ENCODE measurements at places on chromosomes 13 and 19. TPM values are rescaled to one million over a fixed set of nuclear protein-coding genes. Genes with fewer than 3 reads are reported as not detected.
A peak's percentile ranks its signal among the peaks of the same experiment; 100 is the strongest.

- DNase-seq, result no peak
Observed at GRCh38 chr19:50629194-50629593, 10.5 kb downstream of the SYT3 start.

DNA sequence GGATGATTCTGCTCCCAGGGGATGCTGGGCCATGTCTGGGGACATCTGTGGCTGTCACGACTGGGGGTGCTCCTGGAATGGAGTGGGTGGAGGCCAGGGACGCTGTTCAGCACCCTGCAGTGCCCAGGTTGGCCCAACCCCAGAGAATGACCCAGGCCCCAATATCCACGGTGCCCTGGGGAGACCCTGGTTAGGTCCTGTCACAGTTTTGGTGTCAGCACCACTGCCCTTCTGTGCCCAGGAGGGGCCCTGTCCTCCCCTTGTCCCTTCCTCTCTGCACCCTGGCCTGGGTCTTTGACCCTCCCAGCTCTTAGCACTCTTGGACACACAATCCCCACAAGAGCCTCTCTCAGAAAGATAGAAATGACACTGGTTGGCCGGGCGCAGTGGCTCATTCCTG lies 85.3 kb downstream of the GADD45B start:
- no peak for DNase-seq

DNA sequence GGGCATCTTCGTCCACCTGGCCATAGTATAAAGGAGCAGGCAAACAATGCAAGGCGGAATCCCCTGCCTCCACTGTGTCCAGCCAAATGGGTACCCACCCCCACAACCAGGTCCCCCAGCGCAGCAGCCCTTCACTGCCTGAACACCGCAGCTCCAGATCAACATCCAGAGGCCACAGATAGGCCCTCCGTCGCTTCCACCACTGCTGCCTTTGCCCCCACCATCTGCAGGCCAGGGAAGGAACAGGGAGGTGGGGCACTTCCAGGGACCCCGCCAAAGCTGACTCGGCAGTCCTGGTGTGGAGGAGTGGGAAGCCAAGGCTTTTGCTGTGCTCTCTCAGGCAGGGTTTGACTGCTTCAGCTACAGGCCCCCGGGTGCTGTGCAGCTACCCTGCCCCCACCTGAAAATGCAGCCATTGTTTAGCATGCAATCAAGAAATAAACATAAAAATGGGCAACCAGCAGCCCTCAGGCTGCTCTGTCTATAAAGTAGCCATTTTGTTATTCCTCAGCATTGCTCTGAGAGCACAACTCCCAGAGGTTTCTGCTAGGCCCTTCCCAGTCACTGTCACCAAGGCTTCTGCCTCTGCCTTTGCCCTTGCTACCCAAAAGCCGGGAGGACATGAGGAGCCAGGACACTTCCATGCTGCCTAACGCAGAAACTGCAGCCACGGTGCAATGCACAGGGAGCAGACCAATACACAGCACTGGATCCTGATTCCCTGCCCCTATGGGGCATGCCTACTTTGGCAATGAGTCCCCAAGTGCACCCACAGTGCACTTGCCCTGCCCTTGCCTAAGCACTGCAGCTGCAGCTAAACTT lies 733.2 kb upstream of the KLHL1 start:
- DNase-seq, result no peak

GRCh38 chr19:33226550-33227241 lies 1.0 kb upstream of the SLC7A10 start:
- DNase-seq, result no peak

DNA sequence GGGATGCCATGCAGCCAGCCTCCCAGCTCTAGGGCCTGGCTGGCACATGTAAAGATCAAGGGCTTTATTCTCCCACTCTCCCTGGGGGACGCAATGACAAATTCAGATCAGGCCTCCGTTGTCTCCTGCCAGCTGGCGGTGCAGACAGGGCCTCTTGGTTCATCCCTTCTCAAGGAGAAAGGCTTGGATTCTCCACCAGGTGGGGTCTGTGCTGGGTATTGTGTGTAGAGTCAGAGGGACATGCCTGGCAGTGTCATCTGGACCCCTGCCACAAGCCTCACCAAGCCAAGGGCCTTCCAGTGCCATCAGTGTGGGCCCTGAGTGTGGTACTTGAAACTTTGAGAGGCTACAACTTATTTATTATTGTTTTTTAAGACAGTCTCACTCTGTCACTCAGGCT lies 8.4 kb upstream of the PTPRS start:
- DNase-seq, result no peak

- DNase-seq, result no peak
Observed at GRCh38 chr13:110232756-110233155, 74.2 kb downstream of the COL4A1 start.

GRCh38 chr19:498511-498891 lies 2.2 kb downstream of the MADCAM1 start:
- DNase-seq, result no peak

- no peak for DNase-seq
Observed at GRCh38 chr13:99656844-99657381, 155.6 kb downstream of the TM9SF2 start.

DNA sequence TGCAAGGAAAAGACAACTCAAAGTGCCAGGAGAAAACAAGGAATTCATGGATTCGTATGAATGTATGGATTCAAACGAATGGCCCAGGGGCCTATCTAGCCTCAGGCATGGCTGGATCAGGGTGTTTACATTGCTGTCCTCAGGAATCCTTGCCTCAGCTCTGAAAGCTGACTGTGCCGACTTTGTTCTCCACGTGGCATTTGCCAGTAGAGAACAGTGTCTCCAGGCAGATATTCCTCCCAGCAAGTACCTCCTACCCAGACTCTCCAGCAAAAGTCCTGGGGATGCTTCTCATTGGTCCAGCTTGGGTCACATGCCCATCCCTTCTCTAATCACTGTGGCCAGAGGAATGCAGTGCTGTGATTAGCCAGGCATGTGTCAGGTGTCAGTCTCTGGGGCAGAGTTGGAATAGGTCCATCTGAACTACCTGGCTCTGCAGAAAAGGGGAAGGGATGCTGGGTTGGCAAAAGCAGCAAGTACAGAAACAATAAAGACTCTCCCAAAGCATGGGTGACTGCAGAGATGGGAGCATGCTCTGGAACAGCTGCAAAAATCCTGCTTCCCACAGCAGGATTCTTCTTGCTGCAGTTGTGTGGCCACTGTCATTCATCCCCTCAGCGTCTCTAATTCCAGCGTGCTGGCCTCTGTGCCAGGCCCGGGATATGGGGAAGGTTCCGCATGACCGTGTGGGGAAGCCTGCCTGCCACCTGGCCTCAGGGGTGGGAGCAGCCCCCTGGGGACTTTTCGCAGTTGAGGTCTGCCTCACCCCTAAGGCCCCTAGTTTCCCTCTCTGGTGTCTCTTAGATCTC lies 30.0 kb downstream of the CCNE1 start:
- peak; percentile 84 for DNase-seq

DNA sequence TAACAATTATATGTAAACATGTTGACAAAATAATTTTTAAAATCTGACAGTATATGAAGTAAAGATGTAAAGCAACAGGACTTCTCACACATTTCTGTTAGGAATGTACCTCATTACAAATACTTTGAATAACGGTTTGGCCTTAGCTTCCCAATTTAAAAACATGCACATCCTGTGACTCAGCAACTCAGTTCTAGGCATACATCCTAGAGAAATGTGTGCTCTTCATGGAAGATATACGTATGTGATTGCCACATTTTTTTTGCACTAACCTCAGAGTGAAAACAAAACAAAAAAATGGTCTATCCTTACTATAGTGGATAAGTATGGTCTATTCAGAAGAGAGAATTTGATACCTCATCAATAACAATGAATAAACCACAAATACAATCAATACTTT lies 314.6 kb downstream of the LIG4 start:
- DNase-seq, result no peak

DNA sequence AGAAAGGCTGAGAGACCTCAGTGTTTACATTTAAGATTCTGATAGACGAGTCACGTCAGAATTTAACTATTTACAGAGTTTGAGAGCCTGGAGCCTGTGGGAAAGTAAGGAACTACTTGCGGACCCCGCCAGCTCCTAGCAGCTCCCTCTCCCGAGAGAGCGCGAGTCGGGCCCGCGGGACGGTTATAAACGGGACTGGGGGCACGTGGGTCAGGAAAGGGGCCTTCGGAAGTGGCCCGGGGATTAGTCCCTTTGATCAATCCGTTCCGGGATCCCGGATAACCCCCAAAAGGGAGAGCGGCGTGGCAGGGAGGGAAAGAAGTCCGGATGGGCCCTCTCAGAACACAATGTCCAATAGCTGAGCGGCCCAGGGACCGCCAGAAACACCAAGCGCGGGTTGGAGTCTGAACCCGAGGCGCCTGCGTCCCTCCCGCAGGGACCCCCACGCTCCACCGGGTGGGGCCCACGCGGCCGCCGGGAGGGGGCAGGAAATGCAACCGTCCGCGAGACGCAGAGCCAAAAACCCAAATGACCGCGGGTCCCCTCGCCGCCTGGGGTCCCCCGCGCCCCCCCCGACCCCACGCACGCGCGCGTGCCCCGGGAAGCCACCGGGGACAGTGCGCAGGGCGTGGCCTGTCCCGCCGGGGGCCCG lies 3.6 kb downstream of the ZIC5 start:
- no peak for DNase-seq

- peak; percentile 74 for DNase-seq
Observed at GRCh38 chr19:56170261-56170660, 5.5 kb upstream of the GALP start.

- DNase-seq, result no peak
Observed at GRCh38 chr13:30364876-30365275, 57.4 kb upstream of the UBE2L5 start.

DNA sequence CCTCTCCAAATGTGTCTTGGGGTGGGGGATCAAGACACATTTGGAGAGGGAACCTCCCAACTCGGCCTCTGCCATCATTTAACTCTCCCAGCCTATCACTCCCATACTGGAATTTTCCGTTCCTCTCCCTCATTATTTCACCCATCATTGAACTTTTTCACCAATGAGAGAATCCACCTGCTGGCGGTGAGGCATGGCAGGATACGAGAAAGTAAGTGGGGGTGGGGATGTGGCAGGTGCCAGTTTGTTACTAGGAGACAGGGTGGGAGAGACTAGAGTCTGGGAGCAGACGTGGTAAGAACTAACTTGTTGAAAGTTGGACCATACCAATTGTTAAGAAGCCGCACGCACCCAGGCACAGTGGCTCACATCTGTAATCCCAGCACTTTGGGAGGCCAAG lies 6.9 kb downstream of the GIPR start:
- DNase-seq, result no peak

- no peak for DNase-seq
Observed at GRCh38 chr19:32611161-32611560, 30.2 kb downstream of the PDCD5 start.

DNA sequence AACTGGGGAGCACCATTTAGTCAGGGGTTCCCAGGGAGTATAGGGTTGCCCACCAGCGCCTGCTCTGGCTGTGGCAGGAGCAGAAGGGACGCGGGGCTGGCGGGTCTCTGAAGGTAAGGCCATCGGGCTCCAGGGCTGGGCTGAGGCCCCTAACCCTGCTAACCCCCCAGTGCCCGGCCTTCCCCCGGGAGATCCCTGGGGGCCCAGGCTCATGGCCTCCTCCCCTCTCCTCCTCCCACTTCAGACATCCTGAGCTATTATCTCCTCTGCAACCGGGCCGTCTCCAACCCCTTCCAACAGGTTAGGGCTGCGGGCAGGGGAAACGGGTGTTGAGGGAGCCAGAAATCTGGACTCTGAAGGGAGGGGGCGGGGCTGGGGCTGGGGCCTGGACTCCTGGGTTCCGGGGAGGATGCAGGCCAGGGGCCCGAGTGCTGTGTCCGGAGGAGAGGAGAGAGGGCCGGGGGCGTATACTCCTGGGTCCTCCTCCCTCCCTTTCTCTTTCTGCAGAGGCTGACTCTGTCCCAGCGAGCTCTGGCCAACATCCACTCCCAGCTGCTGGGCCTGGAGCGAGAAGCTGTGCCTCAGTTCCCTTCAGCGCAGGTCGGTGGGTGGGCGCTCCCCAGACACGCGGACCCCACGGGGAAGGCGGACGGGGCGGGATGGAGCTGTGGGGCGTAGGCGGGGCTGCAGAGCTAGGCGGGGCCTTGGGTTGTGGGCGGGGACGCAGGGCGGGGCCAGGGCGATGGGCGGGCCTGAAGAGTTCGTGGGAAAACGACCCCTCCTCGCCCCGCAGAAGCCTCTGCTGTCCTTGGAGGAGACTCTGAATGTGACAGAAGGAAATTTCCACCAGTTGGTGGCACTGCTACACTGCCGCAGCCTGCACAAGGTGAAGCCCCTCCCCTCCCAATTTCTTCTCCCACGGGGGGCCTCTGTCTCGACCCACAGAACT lies 15.3 kb downstream of the TTYH1 start:
- no peak for DNase-seq

Gene RPL28
- total RNA-seq, result 1,100 TPM

Gene ZNF320
- 6.8 TPM for total RNA-seq

Gene STX10
- total RNA-seq, result 94.4 TPM
